ENCODE measurements at places on chromosomes 3 and 15.

DNA sequence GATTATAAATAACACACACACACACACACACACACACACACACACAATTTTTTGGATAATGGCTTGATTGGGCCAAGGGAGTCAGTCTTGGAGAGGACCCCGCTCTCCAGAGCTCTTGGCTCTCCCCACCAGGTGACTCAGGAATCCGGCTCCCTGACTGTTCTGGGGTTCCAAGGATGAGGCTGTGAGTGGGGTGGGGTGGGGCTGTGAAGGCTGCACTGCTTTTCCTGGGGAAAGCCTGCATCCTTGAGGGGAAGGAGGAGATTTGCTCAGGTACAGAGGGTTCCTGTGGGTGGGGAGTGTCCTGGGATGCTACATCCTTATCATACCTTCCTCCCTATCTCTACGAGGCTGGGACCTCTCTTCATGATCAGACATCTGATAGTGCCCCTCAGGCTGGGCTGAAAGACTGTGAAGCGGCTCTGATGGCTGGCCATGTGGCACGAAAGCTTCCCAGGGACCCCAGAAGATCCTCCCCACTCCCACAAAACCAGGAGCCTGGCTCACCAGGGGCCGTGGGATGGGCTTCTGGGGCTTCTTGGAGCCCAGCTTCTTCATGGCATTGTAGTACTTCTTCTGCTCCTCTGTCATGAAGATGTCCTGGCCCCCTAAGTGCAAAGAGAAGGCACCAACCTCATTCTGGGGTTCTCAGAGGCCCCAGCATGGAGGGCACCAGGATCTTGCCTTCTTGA lies 59.2 kb downstream of the EXOG start:
- DNase-seq: no peak

DNA sequence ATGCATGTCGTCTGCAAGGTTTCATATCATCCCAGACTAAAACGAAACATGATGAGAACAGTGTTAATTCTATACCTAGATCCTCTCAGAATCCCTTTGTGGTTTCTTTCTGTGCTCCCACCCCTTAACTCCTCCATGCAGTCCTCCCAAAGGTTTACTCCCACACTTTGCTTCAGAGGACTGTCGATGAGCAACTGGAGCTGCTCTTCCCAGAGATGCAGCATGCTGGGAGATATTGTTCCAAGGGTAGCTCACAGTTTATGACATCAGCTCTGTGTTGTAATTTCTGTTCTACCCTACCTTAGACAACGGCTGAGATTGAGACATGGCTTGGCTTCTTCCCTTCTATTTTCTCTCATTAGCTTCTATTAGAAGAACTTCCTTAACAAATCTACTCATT lies 313.0 kb upstream of the COL8A1 start:
- DNase-seq: no peak

GRCh38 chr3:155096303-155097008 lies 16.3 kb downstream of the MME start:
- no peak for DNase-seq

GRCh38 chr15:41256577-41257038 lies 25.5 kb downstream of the CHP1 start:
- no peak for DNase-seq

DNA sequence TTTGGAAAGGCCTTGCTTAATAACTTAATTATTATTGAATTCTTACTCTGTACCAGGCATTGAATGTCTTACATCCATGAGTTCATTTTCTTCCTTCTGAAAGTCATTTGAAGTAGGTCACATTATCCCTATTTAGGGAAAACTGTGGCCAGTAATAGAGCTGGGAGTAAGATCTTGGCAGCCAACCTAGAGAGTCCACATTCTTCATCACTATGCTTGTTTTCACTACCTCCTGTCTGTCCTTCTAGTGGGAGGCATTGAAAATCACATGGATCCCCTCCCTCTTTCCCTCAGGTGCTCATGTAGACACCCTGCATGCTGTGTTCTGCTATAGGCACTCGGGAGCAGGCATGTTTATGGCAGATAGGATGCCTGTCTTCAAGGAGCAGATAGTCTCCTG lies 154.9 kb downstream of the EBLN2 start:
- no peak for DNase-seq

GRCh38 chr15:76954744-76955143 lies 23.2 kb downstream of the RCN2 start:
- DNase-seq: no peak
